ENCODE measurements at places on chromosomes 3 and 15.

DNA sequence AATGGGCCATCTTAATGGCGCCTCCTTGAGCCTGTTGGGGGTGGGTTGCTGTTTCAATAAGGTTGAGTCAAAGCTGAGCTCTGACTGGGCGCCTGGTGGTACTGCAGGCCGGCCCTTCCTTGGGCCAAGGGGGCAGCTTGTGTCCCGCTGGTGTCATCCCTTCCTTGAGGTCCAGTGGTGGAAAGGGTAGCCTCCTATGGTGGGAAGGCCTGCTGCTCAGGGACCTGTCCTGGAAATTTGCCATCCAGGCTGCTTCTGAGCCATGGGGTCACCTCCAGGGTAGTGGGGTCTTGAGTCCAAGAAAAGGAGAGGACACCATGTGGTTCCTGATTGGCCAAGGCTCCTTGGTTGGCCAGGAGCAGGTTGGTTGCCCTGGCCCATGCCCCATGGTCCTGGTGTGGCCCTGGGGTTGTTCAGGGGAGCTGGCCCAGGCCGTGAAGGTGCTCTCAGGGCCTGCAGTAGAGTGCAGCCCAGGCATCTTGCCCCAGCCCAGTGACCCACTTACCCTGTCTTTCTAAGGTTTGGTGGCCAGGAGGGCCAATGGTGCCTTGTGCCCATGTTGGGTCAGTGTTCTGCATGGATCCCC, 188.7 kb downstream of the UBE3A start:
- no peak for DNase-seq

GRCh38 chr3:126022741-126023359, 53.9 kb downstream of the ROPN1B start:
- no peak for DNase-seq

DNA sequence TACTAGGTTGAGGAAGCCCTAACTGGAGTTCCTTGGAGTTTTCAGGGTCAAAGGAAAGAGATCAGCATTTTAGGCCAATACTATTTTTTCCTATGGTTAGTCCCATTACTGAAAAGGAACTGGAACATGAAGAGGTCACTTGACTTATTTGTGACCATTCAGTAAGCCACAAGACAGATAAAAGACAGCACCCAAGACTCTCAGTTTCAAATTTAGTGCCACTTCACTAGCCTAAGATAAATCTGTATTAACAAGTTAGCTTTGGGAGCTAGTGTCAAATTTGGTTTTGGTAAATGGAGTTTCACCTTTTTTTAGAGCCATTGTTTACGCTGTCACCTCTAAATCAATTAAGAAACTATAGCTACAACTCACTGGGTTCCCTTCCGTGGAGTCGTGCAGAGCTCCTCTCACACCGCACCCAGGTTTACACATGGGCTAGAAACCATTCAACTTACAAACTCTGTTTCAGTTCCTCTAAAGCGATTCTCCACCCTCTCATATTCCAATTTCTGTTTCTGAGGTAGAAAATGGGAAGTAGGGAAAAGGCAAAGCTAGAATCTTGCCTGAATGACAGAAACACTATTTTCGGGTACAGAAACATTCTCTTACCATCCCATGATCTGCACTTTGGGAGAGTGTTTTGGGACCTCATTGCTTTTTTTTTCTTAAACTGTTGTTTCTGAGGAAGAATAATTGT, 14.4 kb downstream of the CCDC32 start:
- DNase-seq = no peak

- DNase-seq = no peak
Measured at GRCh38 chr3:141767066-141767465, 3.9 kb downstream of the GRK7 start.

- DNase-seq = no peak
Measured at GRCh38 chr3:66036586-66037148, 2.1 kb downstream of the MAGI1 start.

GRCh38 chr15:88498996-88499395, 31.5 kb downstream of the MRPS11 start:
- no peak for DNase-seq

DNA sequence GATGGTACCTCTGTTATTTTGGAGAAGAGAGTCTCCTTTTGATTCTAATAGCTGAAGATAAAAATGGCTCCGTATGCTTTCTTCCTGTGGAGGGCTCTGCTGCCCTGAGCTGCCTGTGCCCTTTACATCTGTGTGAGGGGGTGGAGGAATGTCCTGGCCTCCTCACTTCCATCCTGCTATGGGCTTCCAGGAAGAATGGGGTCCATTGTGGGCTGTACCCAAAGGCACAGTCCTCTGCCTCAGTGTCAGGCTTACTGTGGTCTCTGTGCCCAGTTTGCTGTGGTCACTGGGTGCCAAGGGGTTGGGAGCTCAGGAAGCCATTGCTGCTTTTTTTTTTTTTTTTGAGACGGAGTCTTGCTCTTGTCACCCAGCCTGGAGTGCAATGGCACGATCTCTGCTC, 14.4 kb downstream of the DAG1 start:
- no peak for DNase-seq

- no peak for DNase-seq
Measured at GRCh38 chr3:1318296-1319005, 225.6 kb downstream of the CNTN6 start.

DNA sequence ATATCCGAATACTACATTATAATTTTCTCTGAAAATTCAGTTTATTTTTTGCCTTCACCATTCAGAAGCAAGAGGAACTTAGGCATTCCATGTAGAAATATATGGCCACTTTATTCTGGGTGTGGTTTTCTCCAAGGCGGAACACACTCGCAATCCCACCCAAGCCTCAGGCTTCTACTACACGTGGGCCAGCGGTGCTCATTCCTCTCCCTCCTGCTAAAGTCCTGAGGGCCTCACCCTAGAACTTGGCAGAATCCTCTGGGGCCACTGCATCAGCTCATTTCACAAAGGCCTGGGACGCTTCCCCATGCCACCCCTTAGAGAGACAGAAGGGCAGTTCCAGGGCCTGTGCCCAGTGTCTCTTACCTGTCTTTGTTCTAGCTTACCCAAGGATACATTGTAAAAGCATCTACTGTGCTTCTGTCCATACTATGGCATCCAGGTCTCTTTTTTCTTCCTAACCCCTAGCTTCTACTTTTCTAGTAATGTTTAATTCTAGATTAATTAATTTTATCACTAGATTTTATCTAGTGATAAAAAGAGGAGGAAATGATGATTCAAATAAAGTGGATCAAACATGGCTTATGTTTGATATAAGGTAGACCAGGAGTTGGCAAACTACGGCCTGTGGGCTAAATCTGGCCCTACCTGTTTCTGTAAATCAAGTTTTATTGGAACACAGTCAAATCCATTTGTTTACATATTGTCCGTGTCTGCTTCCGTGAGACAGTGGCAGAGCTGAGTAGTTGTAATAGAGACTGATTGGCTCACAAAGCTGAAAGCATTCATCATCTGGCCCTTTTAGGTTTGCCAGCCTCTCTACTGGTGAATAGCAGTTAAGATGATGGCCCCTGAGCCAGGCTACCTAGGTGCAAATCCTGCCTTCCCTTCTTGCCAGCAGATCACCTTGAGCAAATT, 29.8 kb downstream of the LARS2 start:
- DNase-seq = peak; percentile 98

- DNase-seq = no peak
Measured at GRCh38 chr3:176992565-176992964, 204.7 kb downstream of the TBL1XR1 start.

GRCh38 chr3:38608961-38609360, 40.5 kb downstream of the SCN5A start:
- DNase-seq = no peak

DNA sequence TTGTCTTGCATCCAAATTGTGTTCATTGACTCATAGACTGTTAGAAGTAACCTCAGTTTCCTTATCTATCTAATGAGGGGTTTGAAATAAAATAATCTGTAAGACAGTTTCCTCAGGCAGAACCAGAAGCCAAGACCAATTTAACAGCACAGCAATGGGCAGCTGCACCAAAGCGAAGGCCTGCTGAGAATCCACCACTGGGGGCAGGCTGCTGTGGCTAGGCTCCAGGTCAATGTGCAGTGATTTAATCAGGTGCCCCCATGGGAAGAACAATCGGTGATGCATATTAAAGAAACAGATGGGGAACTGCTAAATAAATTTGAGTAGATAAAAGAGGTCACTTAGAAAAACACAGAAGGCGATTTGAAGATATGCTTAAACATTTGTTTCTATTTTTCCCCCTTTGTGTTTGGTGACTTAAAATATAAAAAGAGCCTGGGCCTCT, 28.0 kb upstream of the TMOD3 start:
- no peak for DNase-seq

DNA sequence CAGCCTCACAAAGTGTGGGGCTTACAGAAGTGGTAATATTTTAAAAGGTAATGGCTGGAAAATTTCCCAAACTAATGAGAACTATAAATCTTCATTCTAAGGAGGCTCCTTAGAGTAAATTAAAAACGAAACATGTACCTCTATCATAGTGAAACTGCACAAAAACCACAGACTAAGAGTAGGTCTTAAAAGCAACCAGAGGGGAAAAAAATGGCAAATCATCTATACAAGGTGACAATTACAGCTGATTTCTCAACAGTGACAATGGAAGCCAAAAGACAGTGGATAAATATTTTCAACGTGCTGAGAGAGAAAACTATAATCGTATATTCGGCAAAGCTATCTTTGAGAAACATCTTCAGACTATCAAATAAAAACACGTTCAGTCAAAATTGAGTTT, 20.6 kb downstream of the HEG1 start:
- DNase-seq = no peak
